ENCODE measurements at places on chromosomes 1 and 21.

DNA sequence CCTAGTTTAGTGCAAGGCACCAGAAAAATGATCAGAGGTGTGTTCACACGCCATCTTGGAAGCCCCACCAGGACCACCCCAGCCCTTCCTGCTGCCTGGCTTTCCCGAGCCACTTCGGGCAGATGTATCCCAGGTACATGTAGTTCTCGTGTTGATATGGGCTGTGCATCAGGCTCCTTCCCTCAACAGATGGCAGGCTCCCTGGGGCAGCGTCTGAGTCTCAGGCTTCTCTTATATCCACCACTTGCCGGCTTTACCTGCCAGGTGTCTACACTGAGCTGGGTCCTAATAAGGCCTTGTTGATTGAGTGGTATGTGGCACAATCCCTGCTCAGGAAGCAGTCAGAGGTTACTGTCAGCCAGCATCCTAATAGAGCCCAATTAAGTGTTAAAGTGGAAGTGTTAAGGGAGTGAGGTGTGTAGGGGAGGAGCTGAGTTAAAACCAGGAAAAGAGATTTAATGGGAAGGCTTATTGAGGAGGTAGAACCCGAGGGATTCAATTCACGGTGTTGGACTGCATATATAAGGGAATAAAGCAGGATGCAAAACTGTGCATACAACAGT lies 8.5 kb downstream of the GPA33 start:
- DNase-seq = no peak

DNA sequence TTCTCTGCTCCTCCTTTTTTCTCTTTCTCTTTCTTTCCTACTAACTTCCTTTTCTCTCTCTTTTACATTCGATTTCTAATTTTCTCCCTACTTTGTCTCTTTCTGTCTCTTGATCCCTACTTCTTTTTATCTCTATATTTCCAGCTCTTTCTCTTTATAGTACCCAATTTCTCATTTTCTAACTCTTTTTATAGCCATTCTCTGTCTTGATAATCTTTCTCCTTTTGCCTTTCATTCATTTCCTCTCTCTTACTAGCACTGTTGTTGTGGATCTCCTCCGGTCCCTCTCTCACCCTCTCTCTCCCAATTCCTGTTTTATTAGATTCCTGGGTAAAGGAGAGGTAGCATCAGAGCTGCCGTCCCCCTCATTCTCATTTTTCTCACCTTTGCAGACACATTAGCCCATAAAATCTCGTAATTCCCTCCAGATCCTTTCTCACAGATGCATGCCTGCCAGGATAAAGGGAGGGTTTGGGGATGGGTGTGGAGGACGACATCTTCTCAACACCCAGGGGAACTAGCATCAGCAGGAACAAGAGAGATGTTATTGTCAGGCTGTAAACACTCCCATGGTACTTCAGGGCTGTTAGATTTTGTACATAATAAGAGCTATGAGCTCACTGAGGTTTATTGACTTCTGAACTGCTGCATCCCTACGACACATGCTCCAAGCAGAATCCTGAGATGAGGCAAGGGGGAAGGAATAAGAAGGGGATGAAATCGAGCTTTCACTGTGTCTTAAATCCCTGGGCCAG lies 159.0 kb upstream of the GALNT2 start:
- no peak for DNase-seq

GRCh38 chr1:184577319-184577718 lies 177.3 kb downstream of the EDEM3 start:
- no peak for DNase-seq

DNA sequence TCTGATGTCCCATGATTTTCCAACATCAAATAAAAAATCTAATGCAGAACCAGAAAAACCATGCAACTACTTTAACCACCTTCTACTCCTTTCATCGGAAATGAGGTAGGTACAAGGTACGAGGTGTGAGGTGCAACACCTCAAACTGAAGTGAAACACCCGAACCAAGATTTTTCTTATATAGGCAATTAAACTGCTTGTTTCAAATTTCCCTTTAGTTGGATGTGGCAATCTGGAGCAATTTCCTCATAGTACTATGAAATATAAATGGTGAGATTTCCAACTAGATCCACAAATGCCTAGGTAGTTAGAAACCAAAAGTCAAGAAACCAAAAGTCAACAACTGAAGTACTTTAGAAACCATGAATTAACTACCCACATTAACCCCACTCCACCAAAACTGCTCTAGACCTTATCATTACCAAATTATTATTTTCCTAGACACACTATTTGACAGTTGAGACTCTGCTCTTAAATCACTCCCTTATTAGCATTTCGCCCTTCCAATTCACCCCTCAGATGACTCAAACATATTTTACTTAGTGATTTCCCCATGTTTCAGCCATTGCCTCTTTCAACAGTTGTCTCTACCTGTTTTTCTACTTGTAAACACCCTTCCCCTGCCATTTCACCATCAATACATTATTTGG lies 37.8 kb downstream of the FUBP1 start:
- DNase-seq = no peak

DNA sequence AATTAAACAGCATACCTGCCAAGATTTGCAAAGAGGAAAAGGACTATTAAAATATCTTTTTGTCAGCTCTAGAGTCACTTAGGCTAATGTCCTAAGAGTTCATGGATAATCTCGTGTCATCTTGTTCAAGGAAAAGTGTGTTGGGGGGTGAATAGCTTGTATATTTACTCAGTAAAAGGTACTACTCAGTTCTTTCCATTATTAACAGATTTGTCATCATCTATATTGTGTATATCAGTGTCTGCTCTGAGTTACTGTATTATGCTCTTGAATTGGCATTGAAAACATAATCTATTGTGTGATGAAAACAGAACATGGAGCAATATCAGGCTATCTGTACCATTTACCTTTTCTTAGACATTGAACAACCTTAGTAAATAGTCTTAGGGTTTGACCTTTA lies 41.9 kb downstream of the SMG7 start:
- no peak for DNase-seq

DNA sequence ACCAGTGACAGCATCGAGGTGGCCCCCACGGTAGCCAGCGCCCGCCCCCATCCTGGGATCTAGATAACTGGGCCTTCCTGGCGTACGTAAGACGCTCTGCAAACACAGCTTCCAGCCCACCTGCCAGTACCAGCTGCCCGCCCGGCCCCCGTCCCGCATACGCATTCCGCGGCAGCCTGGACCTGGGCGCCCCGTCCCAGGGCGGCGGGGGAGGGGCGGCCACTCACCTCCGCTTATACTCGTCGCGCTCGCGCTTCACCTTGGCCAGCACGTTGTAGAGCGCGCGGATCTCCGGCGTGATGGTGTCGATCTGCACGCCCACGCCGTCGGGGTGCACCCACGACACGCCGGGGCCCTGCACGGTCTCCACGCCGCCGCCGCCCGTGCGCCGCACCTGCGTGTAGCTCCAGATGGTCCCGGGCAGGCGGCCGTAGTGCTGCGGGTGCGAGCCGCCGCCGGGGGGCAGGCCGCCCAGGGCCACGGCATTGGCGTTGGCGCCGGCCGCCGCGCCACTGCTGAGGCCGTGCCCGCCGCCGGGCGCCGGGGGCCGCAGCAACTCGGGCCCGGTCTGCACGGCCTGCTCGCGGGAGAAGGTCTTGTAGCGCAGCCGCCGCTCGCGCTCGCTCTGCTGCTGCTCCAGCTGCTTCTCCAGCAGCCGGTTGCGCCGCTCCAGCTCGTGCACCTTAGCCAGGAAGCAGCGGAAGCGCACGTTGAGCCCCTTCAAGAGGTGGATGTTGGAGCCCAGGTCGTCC lies 859 bp downstream of the IFFO2 start:
- DNase-seq = no peak

GRCh38 chr1:32733582-32734321 lies 31.2 kb upstream of the SYNC start:
- DNase-seq = no peak

DNA sequence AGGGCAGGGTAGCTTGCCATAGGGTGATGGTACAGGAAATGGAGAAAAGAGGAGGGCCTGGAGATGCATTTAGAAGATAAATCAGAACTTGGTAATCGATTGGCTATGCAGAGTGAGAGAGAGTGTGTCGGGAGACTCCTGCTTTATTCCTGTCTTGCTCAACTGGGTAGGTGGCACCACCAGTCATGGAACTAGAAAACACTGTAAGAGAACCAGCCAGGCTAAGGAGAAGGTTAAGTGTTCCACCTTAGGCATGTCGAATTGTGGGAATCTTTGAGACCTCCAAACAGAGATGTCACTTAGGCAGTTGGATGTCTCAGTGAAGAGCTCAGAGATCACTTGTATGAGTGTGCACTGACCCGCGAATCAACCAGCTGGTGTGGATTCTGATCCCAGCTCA lies 28.7 kb upstream of the RD3 start:
- no peak for DNase-seq

DNA sequence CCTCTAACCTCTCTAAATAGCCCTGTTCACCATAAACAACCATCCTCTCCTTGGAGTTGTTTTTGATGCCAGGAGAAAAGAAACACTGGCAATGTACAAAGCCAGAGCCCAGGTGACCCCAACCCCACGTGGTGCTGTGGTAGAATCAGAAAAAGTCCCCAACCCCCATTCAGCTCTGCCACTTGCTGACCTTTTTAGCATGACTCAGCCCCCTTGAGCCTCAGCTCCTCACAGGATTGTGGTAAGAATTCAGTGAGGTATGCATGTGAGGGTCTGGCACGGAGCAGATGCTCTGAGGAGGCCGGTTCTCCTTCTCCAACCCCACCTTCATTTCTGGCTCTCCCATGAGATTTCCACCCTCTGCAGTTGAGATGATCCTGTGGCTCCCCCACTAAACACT lies 11.1 kb upstream of the CHI3L1 start:
- DNase-seq = no peak

- no peak for DNase-seq
Measured at GRCh38 chr1:31366796-31367195, 6.1 kb downstream of the FABP3 start.

- no peak for DNase-seq
Measured at GRCh38 chr1:9018333-9018732, 7.9 kb downstream of the SLC2A7 start.

- no peak for DNase-seq
Measured at GRCh38 chr1:30605441-30605920, 117.9 kb downstream of the MATN1 start.

DNA sequence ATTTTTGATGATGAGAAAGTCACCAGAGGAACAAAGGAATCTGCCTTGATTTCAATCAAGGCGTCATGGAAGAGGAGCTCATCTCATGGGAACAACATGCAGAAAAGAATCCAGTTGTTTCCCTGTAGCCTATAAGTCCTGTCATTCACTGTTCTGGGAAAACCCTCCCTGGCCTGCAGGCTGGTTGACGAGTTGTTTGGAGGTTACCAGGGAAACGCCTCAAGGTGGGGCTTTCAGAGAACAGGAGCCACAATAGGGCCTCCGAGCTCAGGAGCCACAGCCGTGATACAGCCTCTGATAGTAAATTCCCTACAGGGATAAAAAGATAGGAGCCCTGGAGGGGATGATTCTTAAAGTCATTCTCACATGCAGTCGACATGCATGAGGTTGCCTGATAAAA lies 135.2 kb downstream of the PSMG1 start:
- DNase-seq = no peak

GRCh38 chr1:91673613-91674012 lies 173.0 kb downstream of the CDC7 start:
- DNase-seq = no peak

DNA sequence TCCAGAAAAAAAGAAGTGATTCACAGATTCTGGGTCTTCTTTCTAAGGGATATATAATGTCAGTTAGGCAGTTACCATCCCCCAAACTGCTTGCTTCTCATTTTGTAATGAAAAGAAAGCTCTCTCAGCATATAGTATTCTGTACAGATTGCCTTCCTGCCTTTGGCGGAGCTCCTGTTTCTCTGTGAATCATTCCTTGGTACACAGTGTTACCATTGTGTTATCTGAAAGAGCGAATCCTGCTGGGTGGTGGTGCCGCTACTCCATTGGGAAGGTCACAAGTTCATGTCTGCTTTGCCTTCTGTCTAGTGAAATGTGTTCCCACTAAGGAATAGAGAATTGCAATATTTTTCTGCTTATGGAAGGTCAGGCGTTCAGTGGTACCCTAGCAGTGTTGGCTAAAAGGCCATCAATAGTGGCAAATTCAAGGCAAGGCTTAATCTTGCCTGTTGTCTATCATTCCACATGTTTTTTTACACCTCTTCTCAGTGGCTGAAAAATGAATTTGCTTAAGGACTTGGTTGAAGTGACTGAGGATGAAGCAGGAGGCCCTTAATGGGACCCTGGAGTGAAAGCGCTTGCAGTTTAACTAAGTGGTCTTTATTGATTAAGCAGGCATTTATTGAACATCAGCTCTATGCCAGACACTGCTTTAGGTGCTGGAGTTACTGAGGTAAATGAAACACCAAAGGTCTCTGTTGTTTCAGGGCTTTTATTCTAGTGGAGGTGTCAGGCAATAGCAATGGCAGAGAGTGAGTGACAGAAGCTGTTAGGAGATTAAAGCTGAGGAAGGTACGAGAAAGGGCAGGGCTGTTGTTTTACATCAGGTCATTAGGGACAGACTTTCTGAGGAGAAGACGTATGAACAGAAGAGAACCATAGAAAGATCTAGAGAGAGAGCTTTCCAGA lies 186.7 kb downstream of the PDE4B start:
- no peak for DNase-seq

GRCh38 chr1:170806961-170807360 lies 128.4 kb upstream of the MROH9 start:
- DNase-seq = no peak

- peak; percentile 1 for DNase-seq
Measured at GRCh38 chr1:204174958-204175357, 8.8 kb upstream of the REN start.

DNA sequence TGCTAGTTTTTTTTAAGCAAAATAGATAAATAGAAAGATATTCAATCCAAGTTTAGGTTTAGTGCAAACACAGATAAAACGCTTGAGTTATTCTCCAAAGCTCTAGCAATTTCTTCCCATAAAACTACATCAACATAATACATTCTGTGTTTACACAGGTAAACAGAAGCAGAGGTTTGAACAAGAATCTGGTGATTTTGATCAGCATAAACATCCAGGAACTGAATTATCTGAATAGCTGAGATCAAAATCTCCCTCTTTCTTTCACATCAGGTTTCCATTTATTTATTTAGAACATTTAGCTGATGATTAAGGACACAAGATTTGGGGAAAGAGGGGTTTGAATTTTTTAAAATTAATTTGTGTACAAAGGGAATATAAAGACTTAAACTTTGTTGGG lies 1564.6 kb downstream of the MRPL39 start:
- DNase-seq = no peak

DNA sequence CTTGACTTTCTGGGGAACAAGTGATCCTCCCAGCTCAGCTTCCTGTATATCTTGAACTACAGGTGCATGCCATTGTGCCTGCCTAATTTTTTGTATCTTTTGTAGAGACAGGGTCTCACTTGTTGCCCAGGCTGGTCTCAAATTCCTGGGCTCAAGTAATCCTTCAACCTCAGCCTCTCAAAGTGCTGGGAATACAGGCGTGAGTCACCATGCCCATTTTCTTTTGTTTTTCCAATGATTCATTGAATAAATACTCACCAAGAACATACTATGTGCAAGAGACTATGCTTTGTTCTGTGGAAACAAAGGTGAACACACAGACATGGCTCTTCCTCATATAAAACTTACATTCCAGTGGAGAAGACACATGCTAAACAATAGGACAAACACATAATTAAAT lies 407.8 kb upstream of the DAB1 start:
- DNase-seq = no peak

- DNase-seq = no peak
Measured at GRCh38 chr1:214360116-214360515, 79.2 kb downstream of the SMYD2 start.
